ENCODE measurements at places on chromosomes 4 and X.
A peak's percentile ranks its signal among the peaks of the same experiment; 100 is the strongest.

DNA sequence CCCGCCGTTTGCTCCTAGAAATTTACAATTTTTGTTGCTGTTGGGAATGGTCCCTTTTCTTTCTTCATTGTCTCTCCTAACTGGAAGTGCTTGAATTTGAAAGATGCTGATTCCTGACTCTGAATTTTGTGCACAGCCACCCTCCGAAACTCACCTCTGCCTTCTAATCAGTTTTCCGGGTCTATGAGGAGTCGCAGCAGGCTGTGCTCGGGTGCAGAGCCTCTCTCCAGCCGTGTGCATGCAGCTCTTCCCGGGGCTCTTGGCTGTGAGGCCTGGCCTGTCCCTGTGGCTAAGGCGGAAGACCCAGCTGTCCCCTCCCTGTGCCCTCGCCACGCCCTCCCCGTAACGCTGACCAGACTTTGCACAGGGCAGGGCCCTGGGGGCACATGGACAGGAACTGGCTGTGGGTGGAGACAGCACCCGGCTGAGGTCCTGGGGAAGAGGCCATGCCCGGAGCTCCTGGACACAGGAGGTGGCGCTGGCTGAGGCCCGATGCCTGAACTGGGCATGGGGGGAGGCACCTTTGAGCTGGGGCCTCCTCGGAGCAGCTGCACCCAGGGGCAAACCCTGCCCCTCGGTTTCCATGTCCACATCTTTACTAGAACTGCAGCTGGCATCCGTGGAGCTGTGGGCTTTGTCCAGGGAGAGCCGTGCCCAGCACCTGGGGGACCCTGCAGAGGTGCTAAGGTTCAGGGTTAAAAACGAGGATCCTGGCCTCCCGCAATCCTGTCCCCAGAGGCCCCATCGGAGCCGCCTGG lies 32.6 kb upstream of the SPON2 start:
- DNase-seq = peak; percentile 7
- peaks cover 32% of the 10 kb centered on the region for H3K4me1 ChIP-seq
- no peaks in the 10 kb centered on the region for H3K36me3 ChIP-seq

GRCh38 chr4:73080789-73081188 lies 11.3 kb upstream of the COX18 start:
- H3K27me3 ChIP-seq = no peaks in the 10 kb centered on the region
- H3K4me1 ChIP-seq = no peaks in the 10 kb centered on the region
- no peak overlapping the region for H3K27ac ChIP-seq
- no peak for DNase-seq
- H3K4me3 ChIP-seq = no peak overlapping the region
- peaks cover 51% of the 10 kb centered on the region for H3K36me3 ChIP-seq

DNA sequence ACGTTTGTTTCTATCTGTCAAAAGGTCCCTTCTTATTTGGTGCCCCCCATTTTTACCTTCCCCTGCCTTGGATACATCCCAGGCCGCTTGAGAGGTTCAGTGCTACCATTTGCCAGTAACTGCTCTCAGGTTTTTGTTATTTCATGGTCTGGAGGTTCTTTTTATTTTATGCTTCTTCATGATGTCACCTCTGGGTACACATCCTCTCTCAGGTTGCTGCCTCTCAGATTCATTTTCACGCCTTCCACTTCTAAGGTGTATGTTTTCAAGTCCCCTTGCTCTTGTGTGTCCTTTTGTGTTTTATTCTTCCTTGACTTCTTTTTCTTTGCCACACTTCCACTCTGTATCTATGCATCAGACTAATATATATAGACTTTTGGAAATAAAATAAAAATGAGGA lies 640.1 kb upstream of the AADAT start:
- H3K4me3 ChIP-seq = no peak overlapping the region
- no peaks in the 10 kb centered on the region for H3K27me3 ChIP-seq
- H3K4me1 ChIP-seq = no peaks in the 10 kb centered on the region
- no peak overlapping the region for H3K27ac ChIP-seq

- H3K27me3 ChIP-seq = no peaks in the 10 kb centered on the region
- DNase-seq = no peak
- no peak overlapping the region for H3K4me3 ChIP-seq
- no peak overlapping the region for H3K27ac ChIP-seq
- H3K4me1 ChIP-seq = no peaks in the 10 kb centered on the region
Observed at GRCh38 chr4:37531151-37531550, 155.0 kb downstream of the RELL1 start.

DNA sequence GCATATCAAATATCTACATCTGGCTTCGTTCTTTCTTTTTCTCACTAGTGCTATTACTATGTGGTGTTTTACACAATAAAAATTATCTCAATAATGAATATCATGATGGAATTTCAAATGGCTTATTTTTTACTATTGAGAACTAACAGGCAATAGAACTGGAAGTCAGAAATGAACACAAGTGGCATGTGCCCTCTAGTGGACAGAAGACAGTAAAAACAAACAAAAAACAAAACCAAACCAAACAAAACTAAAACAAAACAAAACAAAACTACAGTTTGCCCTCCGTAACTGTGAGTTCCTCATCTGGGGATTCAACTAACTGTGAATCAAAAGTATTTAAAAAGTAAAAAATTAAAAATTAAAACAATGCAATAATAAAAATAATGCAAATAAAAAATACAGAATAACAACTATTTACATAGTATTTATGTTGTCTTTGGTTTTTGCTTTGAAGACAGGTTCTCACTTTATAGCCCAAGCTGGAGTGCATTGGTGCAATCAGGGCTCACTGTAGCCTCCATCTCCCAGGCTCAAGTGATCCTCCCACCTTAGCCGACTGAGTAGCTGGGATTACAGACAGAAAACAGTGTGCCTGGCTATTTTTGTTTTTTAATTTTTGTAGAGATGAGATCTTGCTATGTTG lies 195.6 kb upstream of the TACR3 start:
- no peaks in the 10 kb centered on the region for H3K27me3 ChIP-seq
- H3K4me3 ChIP-seq = no peak overlapping the region
- H3K36me3 ChIP-seq = no peaks in the 10 kb centered on the region
- DNase-seq = no peak
- no peak overlapping the region for H3K27ac ChIP-seq

DNA sequence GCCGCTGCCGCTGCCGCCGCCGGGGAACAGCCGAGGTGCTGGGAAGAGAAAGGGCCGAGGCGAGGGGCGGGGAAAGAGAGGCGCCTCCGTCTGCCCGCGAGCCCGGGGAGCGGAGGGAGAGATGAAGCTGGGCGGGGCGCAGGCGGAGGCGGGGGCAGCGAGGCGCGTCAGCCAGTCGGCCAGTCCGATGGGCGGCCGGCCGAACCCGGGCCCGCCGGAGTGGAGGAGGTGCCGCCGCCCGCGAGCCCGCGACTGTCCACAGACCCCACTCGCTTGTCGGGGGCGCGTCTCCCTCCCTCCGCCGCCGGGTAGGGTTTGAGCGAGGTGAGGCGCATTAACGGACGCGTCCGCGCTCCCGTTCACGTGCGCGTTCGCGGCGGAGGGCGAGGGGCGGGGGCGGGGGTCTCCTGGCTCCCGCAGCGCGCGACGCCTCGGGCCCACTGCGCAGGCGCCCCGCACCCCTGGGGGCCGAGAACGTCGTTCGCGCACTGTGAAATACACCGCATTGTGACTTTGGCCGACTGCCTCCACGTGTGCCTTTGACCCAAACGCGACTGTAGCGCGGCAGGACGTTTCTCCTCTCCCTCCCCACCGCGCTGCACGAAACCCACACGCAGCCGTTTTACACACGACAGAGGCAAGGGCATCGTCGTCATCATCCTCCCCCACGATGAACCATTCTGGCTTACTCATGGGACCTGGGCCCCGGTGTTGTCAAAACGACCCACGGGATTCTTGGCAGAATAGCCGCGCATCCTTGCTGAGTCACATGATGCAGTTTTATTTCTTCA lies at the start of gene NUDT11:
Gene NUDT11, minus strand, starts transcription at position 92 of the 791 bp plus-strand sequence. CDS start 148 bp downstream, outside the sequence.
- no peaks in the 10 kb centered on the region for H3K36me3 ChIP-seq
- H3K4me3 ChIP-seq = peak within 1 kb of the TSS; percentile 51
- H3K4me1 ChIP-seq = no peaks in the 10 kb centered on the region
- no peaks in the 10 kb centered on the region for H3K27me3 ChIP-seq

GRCh38 chr4:44447563-44448504 lies 775 bp downstream of the KCTD8 start:
- peaks cover 34% of the 10 kb centered on the region for H3K27me3 ChIP-seq
- H3K36me3 ChIP-seq = no peaks in the 10 kb centered on the region
- H3K4me3 ChIP-seq = peak overlapping the region; percentile 34
- H3K27ac ChIP-seq = no peak overlapping the region

DNA sequence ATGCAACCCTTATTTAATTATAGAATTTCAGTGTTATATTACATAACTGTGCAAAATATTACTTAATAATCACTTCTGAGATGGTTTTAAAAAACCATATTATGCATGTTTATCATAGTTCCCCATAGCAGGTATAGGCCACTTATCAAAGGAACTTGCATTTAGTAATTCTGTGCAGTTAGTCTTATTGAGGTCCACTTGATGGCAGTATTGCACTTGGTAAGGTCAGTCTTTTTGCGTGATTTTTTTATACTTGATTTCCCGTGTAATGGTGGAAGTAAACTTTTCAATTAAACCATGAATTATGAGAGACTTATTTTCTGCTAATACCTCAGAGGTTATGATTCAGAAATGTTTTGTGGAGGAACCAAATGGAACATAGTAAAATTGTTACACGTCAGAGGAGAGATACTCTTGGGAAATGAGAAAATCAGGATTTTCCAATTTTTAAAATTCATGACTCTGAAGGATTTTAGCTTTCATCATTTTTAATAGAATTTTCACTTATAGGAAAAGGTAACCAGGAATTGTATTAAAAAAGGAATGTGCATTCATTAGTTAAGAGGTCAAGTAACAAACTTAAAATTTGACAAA lies 230.0 kb downstream of the CCSER1 start:
- no peaks in the 10 kb centered on the region for H3K36me3 ChIP-seq
- no peaks in the 10 kb centered on the region for H3K4me1 ChIP-seq

DNA sequence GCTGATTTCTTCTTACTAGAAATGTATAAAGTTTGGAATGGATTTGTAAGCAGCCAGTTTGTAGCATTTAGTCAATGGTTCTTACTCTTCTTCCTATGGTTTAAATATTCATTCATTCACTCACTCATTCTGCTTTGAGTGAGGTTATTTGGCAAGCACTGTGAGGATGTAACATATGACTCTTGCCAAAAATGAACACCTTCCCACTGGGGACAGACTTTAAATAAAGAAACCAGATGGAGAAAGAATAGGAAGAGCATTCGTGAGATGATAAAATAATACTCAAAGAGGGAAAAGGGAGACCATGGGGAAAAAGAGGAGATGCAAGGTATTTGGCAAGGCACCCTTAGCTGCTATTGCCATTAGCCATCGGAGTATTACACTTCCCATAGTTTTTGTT lies 586.1 kb downstream of the ADGRL3 start:
- H3K27me3 ChIP-seq = no peaks in the 10 kb centered on the region
- no peak overlapping the region for H3K27ac ChIP-seq
- H3K36me3 ChIP-seq = no peaks in the 10 kb centered on the region
- H3K4me3 ChIP-seq = no peak overlapping the region
- H3K4me1 ChIP-seq = no peaks in the 10 kb centered on the region

DNA sequence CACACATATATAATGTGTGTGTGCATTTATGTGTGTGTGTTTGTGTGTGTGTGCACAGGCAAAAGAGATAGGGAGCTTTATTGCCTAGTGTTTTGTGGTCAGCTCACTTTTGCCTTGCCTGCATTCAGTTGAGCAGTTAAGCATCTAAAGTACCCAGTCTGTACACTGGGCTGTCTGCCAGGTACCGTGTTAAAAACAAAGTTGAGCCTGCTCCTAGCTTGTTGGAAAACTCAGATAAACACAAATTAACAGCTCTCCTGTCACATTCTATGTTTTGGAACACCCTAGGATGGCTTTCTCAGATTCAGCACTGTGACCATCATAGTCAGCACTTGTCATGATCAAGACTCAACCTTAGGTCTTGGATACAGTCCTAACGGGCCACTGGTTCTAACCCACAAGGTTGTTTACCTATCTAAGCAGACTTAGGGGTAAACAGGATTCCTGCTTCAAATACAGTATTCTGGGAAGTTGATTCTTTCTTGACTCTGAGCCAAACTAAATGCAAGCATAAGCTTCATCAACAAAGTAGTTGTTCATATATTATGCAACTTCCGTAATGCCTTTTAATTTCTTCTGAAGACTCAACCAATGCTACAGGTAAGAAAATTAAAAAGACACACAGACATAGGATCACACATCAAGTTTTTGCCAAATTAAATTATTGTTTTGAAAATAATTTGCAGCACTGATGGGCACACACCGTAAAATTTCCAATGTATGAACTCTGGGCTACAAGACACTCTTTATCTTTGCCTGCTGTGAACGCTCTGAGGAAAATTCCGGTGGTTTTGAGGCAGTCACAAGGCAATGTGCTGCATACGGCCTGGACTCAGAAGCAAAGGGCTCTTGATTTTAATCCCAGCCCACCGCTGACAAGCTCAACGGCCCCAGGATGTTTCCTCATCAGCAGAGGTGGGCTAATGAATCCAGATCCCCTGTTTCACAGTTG lies 11.3 kb upstream of the CD99 start:
- H3K4me1 ChIP-seq = no peaks in the 10 kb centered on the region
- DNase-seq = no peak
- H3K27me3 ChIP-seq = no peaks in the 10 kb centered on the region
- H3K27ac ChIP-seq = no peak overlapping the region

DNA sequence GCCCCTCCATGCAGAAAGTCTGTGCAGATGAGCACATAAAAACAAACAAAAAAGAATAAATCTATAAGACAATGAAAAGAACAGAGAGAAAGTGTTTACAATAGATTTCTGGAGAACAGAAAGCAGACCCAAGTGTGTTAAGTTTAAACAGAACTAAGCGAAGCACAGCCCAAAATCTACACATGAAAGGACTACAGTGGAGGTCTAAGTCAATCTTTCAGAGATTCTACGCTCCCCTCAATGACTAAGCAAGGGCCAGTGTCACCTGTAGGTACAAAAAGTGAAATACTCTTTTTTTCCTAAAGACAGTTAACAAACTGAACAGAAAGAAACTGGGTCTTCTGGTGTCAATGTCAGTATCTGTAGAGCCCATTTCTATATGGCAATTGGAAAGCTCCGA lies 18.2 kb downstream of the CLOCK start:
- H3K4me3 ChIP-seq = no peak overlapping the region
- H3K36me3 ChIP-seq = no peaks in the 10 kb centered on the region
- no peak for DNase-seq
- H3K4me1 ChIP-seq = no peaks in the 10 kb centered on the region
- no peak overlapping the region for H3K27ac ChIP-seq

DNA sequence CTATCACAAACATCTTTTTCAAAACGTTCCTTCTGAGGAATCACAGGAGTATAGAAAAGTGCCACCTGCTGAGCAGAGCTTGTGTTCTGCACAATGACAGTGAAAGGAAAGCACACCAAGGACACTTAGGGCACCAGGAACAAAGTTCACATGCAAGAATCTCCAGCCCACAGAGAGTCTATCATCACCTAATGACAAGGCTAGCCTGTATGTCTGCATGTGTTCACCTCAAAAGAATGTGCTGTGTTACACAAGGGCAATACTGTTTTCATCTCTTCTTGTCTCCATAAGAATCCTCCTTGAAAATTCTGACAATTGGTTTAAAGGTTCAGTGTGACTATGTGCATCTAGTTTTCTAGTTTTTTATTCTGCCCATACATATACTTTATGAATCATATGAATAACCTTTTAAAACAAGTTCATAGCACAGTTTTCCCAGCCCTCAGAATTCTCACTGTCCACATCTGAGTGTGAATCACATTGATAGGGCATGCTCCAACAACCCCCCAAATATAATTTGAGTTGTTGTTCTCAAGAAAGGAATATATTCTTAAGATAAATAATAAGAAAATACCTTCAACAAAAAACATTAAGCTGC lies 118.0 kb downstream of the PWWP3B start:
- DNase-seq = no peak
- no peaks in the 10 kb centered on the region for H3K36me3 ChIP-seq
- H3K27ac ChIP-seq = no peak overlapping the region
- no peak overlapping the region for H3K4me3 ChIP-seq
- H3K27me3 ChIP-seq = no peaks in the 10 kb centered on the region

Measured in B cell (primary cell).